Tongue (tissue), 3 donors: ENCODE measurements at places on chromosomes 11 and 22. TPM values are rescaled to one million over a fixed set of nuclear protein-coding genes. Genes with fewer than 3 reads are reported as not detected.
A peak's percentile ranks its signal among the peaks of the same experiment; 100 is the strongest.

Gene VSIG2
- total RNA-seq, result not detected

Gene MB
- 649 TPM for total RNA-seq

Gene OR51B5
- total RNA-seq, result not detected

Gene GPR83
- total RNA-seq, result 0.10 TPM

Gene NRXN2
- 13.8 TPM for total RNA-seq

Gene NCF4
- 5.7 TPM for total RNA-seq

Gene CNTF
- total RNA-seq, result 1.1 TPM

Gene MAML2
- 10.9 TPM for total RNA-seq

Gene LUZP2
- total RNA-seq, result 3.6 TPM

Gene CARD10
- total RNA-seq, result 12.2 TPM

DNA sequence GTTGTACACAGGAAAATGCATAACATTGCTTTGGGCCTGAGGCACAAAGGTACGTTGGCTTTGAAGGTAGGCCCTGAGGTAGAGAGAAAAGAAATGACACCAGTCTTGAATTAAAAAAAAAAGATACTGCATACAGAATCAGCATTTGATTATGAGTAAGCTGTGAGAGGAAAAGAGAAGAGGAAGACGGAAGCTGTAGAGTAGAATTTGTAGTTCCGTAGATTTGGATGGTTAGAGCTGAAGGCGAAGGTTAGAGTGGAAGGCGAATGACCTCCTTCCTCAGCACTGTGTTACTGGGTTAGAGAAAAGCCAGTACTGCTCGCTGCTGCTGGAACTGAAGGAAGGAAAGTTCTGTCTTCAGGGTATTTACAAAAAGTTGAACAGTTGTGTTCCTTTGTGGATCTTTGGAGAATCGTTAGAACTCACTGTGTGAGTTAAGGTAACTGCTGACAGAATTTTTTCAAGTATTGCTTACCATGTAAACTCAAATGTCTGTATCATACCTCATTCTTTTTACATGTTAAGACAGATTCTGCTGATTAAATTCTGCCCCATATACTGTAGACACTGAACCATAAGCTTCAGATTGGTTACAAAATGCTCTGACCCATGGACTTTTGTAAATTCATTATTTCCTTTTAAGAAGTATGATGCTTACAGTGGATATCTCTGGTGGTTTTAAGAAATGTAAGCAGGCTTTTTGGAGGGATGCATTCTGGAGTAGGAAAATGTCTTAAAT, 50.2 kb downstream of the MCAM start:
- DNase-seq, result no peak

GRCh38 chr22:44663256-44663999, 38.6 kb upstream of the PRR5 start:
- no peak for DNase-seq

GRCh38 chr11:130442737-130443136, 5.7 kb upstream of the ADAMTS15 start:
- peak; percentile 93 for DNase-seq

GRCh38 chr11:120144501-120144900, 6.6 kb upstream of the TRIM29 start:
- no peak for DNase-seq

DNA sequence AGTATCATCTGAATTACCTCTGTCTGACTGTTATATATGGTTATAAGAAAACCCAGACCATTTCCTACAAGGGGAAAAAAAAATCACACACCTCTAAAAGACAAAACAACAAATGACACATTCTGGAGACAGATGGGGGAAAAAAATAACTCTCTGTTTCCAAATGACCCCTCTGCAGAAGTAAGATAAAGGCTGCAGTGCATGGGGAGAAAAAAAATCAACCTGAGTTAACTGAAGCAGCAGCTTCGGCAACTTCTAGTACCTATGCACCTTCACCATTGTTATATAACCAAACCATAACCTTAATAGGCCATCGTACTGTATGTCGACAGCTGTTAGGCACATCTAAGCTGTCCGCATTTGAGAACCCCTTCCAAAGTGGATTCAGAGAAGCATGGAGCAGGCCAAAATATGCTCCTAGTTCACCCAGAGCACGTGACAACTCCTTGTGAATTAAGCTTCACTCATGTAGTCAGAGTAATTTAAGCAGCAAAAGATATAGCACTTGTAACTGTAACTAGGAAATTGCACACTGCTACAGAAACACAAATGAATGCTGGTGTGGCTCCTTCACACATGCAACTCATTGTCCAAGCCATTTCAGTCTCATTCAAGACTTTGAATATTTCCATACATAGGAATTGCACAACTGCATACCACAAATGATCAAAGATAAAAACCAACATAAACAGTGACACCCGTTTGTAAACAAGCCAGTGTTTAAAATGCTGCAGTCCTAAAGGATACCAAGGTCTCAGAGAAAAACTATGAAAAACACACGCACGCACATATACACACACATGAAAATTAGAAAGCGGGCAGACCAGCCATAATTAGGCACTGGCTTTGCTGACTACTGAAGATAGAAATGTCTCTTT, 2.7 kb downstream of the SIK3 start:
- peak; percentile 50 for DNase-seq

DNA sequence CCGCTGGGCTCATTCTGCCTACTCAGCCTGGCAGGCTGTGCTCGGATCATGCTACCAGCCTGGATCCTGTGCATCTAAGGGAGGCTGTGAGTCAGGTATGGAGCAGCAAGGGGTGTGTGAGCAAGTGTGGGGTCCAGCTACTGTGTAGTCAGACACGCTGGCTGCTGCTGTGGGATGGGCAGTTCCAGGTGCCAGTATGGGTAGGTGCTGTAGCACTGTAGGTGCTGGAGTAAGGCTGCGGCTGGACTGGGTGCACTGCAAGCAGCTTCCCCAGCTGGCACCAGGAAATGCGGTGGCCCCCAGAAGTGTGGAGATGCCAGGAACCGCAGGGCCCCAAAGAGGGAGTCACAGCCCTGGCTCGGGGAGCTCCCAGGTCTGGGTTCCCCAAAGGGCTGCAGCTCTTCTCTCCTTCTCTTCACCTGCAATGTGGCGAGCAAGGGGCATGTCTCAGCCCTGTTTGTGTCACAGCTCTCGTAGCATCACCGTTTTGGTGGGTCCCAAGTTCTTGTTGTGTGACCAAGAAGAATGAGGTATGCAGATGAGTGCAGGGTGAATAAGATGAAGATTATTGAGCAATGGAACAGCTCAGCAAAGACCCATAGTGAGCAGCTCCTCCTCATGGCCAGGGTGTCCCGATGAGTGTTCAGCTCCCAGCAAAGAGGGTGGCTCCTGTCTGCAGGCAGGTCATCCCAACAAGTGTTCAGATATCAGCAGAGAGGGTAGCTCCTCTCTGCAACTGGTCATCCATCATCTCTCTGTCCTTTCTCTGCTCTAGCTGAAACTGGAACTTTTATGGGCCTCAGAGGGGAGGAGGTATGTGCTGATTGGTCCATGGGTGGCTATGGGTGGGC, 462.9 kb downstream of the TBC1D22A start:
- no peak for DNase-seq

DNA sequence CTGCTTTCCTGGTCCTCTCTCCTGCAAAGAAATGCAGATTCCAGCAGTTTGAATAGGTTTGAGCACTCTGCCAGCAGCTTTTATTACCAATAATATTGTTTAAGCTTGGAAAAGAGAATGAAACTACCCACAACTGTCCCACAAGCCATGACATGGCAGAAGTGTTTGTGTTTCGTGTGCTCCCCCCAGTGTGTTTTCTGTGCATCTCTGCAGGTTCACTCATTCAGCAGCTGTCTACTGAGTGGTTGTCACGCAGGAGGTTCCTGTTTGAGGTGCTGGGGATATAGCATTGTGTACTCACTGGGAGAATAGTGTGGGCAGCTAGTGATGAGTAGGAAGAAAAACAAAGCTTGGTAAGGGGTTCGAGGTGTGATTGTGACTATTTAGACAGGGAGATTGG, 55.3 kb upstream of the SUSD2 start:
- DNase-seq, result no peak

- DNase-seq, result peak; percentile 76
Observed at GRCh38 chr11:13440100-13440855, 22.7 kb downstream of the BTBD10 start.

- peak; percentile 88 for DNase-seq
Observed at GRCh38 chr11:72227316-72228228, 3.0 kb downstream of the INPPL1 start.

DNA sequence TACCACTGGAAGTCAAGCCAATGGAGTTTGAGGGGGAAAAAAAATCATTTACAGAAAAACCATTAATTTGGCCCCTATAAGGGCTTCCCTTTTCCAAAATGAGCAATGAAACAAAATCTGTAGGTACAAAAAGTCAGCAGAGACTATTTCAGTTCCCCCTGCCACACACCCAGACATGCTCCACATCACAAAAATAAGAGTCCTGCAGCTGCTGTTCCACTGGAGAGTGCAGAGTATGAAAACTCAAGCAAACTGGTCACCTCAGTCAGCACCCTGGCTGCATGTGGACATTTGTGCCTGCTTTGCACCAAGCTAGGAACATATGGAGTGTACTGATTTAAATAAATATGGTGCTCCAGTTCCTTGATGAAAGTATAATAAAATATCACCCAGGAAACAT, 15.1 kb downstream of the POU2AF1 start:
- DNase-seq, result no peak

DNA sequence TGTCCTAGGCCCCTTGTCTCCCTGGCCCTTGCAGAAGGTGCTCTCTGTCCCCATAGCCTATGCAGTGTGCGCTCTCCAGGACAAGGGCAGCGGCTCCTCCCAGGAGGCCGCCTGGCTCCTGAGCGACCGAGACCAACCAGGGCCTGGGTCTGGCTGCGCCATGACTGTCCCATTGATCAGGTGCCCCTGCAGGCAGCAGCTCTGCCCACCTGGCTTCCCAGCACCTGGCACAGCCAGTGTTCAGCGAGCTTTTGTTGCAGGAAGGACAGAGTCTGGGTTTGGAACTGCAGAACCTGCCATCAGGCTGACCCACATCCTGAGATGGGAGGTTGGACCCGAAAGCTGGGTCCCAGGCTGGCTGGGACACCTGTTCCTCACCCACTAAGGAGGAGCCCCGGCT, 1001.1 kb downstream of the BRD1 start:
- DNase-seq, result no peak

DNA sequence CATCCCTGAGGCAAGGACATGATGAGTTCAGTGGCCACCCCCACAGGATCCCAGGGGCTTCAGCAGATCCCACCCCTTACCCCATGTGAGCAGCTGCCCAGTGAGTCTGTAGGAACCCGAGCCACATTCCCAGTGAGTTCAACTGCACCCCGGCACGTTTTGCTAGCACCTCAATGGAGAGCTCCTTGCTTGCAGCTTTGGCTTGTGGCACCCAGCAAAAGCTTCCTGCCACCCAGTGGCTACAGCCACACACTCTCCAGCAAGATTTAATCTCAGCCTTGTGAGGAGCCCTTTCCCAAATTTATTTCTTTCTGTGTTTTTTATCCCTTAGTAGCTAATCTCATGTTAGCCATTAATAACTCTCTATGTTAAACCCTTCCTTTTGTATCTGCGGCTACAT, 4.0 kb downstream of the SAA1 start:
- no peak for DNase-seq

GRCh38 chr11:19557720-19558140, 154.9 kb upstream of the NAV2 start:
- DNase-seq, result peak; percentile 86

DNA sequence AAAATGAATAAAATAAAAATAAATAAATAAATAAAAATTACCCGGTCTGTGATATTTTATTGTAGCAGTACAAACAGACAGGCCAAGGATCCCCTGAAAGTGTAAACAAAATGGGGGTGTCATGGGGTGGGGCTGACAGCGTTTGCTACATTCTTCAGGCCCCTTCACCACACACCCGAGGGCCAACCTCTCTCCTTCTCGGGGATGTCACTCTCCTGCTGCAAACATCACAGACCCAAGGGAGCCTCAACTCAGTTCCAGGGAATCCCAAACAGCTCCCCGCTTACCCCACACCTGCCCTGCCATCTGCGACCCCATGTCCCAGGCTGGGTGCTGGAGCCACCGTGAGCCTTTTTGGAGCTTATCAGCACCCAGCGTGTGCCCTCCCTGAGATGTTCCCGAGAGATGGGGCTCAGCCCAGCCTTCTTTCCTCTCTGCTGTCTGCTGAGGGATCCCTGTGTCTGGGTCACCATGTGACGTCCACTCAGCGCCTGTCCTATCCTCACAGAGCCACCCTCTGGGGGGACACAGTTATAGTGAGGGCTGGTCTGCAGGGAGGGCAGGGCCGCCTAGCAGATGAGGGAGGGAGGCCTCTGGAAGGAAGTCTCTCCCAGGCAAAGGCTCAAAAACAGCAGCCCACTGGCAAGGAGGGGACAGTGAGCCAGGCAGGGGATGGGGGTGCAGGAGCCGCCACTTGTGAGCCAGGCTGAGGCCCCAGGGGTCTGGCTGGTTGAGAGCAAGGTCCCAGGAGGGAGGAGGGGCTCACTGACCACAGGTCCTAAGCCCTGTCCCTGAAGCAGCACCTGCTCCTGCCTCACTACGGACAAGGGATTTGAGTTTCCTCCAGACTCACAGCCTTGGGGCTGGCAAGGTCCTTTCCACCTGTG, 1041.6 kb downstream of the BRD1 start:
- no peak for DNase-seq

- DNase-seq, result no peak
Observed at GRCh38 chr11:33656768-33657167, 43.9 kb downstream of the C11orf91 start.

DNA sequence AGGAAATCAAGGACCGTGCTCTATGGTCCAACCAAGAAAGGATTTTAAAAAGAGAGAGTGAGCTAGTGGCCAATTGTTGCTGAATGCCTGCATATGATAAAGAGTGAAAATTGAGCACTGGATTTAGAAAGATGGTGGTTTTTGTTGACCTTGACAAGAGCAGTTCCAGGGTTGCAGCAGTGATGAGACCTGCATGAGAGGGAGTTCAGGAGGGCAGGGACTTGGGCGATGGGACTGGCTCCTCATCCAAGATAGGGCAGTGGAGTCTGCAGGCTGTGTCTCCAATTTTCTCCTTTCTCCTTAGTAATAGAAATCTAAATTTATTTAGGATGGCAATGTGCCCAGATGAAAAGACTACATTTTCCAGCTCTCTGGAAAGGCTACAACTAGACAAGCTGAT, 94.0 kb upstream of the B3GAT1 start:
- no peak for DNase-seq

GRCh38 chr22:45828841-45829240, 148.1 kb downstream of the WNT7B start:
- no peak for DNase-seq

DNA sequence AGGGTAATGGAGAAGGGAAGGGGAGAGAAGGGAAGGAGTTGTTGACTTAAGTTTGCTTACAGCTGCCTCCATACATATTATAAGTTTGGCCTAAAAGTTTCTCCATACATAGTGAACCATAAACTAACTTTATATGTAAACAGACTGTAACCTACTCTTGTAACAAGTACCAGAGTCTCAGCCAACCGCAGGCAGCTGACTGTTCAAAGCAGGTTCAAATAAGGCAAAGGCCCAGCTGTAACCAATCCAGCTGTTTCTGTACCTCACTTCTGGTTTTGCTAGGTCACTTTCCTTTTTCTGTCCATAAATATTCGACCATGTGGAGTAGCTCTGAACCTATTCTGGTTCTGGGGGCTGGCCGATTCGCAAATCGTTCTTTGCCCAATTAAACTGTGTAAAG, 591.2 kb downstream of the INSC start:
- DNase-seq, result peak; percentile 78
